ENCODE measurements at places on chromosomes 7 and 10.

GRCh38 chr10:29783201-29783947 lies 148.6 kb upstream of the SVIL start:
- no peak for DNase-seq

DNA sequence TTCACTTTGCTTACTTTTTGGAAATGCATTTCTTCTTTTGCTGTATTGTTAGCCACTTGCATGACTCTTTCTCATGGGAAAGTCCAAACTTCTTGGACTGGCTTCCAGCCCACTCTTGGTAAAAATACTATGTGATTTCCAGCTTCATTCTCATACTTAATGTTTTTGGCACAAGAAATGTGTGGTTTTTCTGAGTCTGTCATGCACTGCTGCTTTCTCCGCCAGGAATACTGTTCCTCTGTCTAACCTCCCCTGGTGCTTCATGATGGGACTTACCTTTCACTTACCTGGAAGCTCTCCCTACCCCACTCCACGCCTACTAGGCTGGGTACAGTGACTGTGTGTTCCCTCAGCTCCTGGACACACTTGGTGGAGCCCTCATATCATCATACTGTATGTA lies 18.7 kb downstream of the MGAM2 start:
- DNase-seq, result no peak

DNA sequence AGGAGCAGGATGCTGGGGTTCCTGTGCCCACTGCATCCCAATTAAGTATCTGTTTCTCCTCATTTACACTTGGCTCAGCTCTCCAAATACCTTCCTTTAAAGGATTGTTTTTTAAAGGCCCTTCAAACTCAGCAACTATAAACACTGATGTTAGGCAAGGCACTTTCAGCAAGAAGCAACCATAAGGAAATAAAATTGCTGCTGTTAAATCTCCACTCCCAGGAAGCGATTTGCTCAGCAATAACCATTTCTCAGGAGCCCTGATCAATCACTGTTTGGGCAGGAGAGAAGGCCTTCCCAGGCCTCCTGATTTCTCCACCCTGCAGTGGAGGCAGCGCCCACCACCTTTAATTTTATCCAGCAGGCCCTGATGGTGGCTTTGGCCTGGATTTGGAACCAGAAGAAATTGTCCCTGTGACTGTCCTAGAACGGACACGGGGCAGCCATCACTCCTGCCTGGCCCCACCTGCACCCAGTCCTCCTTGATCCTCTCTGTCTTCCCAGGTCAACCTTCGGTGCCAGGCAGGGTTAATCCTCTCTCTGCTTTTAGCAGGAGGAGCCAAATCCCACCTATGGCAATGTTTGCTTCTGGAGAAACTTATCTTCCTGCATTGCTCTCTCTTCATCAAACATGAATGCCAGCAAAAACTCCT lies 199.8 kb downstream of the PLXNA4 start:
- no peak for DNase-seq

DNA sequence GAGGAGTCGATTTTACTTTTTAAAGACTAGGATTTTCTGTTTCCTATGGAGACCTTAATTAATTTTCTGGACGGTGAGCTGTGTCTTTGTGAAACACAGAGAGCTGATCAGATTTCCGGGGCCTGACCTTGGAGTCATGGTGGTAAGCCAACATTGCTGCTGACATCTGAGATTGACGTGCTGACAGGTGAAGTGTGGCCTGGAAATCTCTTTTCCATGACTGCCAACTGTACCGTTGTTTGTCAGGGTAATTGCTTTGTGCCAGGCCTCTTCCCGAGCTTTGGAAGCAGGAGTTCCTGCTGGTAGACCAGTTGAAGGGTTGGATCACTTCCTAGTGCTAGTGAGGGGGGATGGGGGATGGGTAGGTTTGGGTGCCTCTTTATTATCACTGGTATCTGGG lies 71.2 kb downstream of the ADRA2A start:
- DNase-seq, result no peak

- no peak for DNase-seq
These were observed 6.5 kb upstream of the PPIF start for GRCh38 chr10:79340646-79341244.

GRCh38 chr7:128899392-128899791 lies 11.1 kb downstream of the KCP start:
- peak; percentile 40 for DNase-seq

GRCh38 chr10:125448596-125448995 lies 234.4 kb downstream of the TEX36 start:
- peak; percentile 71 for DNase-seq

DNA sequence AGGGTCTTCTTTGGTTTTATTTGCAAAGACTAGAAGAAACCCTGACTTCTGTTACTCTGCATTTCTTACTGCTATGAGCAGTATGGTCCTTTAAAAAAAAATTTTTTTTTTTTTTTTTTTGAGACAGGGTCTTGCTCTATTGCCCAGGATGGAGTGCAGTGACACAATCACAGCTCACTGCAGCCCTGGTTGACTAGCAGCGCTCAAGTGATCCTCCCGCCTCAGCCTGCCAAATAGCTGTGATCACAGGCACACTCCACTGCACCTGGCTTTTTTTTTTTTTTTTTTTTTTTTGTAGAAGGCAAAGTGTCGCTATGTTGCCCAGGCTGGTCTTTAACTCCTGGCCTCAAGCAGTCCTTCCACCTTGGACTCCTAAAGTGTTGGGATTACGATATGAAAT lies 17.4 kb downstream of the CNNM2 start:
- no peak for DNase-seq

GRCh38 chr7:6294839-6295238 lies 22.4 kb upstream of the CYTH3 start:
- DNase-seq, result no peak

GRCh38 chr7:30934225-30934624 lies 22.6 kb downstream of the AQP1 start:
- DNase-seq, result no peak

DNA sequence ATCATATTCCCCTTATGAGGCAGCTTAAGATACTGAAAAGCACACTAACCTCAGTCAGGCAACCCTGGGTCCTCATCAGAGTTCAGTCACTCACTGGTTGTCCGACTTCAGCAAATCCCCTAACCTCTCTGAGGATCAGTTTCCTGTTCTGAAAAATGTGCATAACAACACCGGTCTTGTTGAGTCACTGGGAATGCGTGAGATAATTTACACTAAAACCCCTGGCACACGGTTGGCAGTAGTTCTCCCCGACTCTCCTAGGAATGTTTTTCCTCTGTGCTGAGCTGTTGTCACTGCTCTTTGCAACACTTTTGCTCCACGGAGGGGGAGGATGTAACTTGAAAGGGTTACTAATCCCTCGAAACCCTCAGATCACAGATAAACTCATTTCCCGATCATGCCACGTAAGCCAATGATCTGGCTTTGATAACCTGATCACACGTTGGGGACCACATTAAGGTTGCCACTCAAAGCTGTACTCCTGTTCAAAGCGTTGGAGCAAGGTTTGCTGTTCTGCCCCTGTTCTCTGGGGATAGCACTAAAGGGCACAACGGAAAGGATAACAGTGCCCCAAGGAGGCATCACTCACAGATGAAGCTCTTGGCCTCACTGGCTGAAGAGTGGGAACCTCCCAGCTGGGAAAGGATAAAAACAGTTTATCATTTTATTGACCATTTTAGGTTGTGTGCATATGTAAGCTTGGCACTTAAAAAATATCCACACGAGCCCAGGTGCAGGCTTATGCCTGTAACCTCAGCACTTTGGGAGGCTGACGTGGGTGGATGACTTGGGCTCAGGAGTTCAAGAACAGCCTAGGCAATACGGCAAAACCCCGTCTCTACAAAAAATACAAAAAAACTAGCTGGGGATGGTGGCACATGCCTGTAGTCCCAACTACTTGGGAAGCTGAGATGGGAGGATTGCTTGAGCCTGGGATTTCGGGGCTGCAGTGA lies 5.0 kb upstream of the RBM17 start:
- peak; percentile 41 for DNase-seq

GRCh38 chr10:61588770-61589211 lies 73.9 kb upstream of the CABCOCO1 start:
- DNase-seq, result no peak

DNA sequence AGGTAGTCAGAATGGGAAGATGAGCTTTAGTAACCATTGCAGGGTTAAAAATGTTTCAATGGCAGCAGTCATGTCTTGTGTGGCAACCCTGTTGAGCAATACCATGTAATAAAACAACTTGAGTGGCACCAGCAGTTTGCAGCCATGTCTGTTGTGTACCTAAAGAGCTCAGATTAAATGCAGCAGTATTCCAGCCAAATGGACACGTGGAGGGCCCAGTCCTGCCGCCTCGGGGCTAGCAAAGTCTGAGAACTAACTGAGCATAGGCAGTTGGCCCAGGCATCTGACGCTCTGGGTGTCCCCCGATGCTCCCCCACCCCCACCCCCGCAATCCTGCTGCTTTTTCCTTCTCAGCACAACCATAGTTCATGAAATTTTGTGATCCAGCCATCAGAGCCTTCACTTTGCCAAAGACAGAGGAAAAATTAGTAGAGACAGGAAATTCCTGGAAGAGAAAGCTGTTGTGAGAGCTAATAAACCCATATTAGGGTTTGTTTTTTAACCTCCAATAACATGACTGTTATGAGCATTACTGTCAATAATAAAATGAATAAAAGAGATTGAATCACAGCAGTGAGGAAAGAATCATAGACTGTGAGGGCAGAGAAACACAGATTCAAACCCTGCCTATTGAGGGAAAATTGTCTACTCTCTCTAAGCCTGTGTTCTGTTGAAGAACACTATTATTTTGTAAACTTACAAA lies 220.6 kb upstream of the RHOBTB1 start:
- DNase-seq, result no peak

DNA sequence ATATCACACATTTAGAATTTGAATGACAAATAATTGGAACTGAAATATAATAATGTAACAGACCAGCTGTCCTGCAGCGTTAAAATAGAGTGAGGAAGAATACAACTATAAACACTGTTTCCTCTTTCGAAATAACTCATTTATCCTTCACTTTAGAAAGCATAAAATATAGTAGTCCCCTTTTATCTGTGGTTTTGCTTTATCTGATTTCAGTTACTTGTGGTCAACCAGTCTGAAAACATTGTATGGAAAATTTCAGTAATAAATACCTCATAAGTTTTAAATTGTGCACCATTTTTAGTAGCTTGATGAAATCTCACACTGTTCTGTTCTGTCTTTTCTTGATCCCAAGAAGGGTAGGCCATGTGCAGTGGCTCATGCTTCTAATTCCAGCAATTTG lies 31.7 kb downstream of the POLR1F start:
- DNase-seq, result no peak

GRCh38 chr10:133487085-133487484 lies 33.3 kb downstream of the SCART1 start:
- DNase-seq, result no peak

DNA sequence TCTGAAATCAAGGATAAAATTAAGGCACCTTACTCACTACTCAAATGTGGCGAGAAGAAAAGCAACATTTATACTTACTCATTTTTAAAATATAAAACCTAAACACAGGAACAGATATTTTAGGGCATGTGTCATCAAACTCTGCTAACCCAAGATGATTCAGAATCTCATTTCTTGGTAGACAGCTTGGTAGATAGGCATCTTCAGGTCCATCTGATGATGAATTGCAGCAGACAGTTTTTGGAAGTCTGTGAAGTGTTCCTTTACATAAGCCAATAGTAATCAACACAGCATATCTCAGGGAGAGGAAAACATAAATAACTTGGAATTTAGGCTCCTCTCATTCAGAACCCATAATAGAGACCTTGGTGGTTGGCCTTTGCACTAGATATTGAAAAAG lies 3.4 kb downstream of the HIPK2 start:
- DNase-seq, result no peak

- peak; percentile 45 for DNase-seq
These were observed 1.8 kb downstream of the SEMA3C start for GRCh38 chr7:80916770-80917741.

- no peak for DNase-seq
These were observed 26.9 kb upstream of the TPK1 start for GRCh38 chr7:144862612-144863319.

- no peak for DNase-seq
These were observed 65.1 kb downstream of the MINDY3 start for GRCh38 chr10:15795036-15795792.

GRCh38 chr10:63210611-63211196 lies 77.6 kb downstream of the NRBF2 start:
- no peak for DNase-seq

GRCh38 chr10:94423627-94424026 lies 21.3 kb downstream of the TBC1D12 start:
- no peak for DNase-seq

DNA sequence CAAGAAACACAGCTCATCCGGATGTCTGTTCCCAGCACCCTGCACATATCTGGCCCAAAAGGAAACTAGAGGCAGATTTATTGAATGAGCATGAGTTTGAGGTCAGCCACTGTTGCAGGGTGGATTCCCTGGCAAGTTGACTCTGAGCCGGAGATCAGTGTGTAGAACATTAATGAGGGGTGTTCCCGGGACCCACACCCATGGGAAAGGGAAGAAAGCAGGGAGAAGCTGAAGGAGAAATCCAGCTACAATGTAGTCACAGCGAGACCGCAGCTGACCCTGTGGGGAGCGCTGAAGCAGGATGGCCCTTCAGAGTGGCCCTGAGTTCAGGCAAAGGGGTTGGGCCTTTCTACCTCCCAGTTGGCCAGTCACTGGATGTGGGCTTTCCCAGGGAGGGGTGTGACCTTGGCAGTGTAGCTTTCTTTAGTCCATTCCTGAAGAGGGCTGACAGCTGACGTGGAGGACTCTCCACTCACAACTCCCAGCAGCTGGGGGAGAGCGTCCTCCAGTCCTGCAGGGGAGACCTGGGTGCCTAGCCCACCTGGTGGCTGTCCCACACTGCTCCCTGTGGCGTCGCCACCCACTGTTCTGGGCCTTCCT lies 324.2 kb upstream of the ZMIZ1 start:
- DNase-seq, result no peak

DNA sequence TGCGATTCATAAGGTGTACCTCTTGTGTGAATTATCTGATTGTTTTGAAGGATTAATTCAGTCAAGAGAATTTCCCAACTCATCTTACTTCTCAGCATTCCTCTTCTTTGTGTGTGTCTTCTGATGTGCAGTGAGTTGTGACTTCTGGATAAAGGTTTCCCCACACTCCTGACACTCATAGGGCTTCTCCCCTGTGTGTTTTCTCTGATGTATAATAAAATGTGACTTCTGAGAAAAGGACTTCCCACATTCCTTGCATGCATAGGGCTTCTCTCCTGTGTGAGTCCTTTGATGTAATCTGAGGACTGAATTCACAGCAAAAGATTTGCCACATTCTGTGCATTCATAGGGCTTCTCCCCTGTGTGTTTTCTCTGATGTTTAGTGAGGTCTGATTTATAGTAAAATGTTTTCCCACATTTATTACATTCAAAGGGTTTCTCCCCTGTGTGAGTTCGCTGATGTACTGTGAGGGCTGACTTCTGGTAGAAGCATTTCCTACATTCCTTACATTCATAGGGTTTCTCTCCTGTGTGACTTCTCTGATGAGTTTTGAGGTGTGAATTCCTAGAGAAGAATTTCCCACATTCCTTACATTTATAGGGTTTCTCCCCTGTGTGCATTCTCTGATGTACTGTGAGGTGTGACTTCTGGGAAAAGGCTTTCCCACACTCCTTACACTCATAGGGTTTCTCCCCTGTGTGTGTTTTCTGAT lies 24.2 kb downstream of the ZNF25 start:
- DNase-seq, result peak; percentile 52

Measured in mesendoderm (in vitro differentiated cells).